CD4-positive, alpha-beta T cell treated with Interleukin-4 for 1 hour (primary cell): ENCODE measurements at places on chromosomes 7 and 10.
A peak's percentile ranks its signal among the peaks of the same experiment; 100 is the strongest.

- DNase-seq, result no peak
Measured at GRCh38 chr10:15802375-15802949, 57.8 kb downstream of the MINDY3 start.

GRCh38 chr7:101736084-101736483 is 81.3 kb upstream of the CUX1 start:
- no peak for DNase-seq

- no peak for DNase-seq
Measured at GRCh38 chr7:1219498-1219897, 13.2 kb upstream of the UNCX start.

- DNase-seq, result peak; percentile 24
Measured at GRCh38 chr10:124092250-124092859, 1.0 kb downstream of the CHST15 start.

DNA sequence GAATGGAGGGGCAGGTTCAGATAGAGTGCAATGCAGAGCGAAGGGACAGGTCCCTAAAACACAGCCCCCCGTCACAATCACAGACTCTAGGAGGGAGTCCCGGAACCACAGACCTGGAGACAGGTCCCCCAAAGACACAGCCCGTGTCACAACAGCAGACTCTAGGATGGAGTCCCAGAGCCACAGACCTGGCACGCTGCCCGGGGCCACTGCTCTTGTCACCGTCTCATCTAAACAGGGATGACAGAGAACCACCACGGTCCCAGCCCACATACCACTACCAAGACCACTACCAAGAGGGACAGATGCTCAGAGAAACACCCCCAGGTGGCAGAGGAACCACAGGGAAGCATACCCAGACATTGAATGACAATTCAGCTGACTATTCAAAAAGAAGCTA is 183.9 kb downstream of the TCERG1L start:
- no peak for DNase-seq

DNA sequence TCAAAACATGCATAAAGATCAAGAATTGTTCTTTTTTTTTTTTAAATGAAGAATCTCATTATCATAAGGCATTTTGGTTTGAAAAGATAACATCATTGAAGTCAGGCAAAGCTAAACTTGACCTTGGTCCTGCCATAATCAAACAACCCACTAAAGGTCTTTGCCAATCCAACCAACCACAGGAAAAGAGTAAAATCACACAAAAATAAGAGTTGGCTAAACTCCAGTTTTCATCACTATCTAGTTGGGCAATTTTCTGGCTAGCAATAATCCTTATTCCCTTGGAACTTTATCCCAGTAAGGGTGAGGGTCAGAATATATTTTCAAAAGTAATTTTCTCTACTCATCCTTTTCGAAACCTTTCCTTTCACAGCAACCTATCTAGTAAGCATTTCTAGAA is 62.4 kb downstream of the HIBADH start:
- DNase-seq, result no peak

DNA sequence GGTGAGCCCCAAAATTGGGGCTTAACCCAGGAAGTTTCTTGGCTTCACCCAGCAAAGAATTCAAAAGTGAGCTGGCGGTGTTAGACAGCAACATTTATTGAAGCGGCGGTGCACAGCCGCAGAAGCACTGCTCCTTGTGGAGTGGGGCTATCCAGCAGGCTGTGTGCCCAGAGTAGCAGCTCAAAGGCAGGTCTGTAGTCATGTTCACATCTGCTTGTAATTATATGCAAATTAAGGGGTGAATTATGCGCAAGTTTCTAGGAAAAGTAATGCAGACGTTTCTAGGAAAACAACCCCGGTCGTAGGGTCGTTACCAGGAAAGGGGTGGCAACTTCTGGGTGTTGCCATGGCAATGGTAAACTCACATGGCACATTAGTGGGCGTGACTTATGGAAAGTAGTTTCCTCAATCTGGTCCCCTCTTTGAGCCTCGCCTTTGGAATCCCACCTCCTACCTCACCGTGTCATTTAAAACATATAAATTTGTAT is 13.7 kb upstream of the KBTBD2 start:
- DNase-seq, result peak; percentile 96

- DNase-seq, result peak; percentile 38
Measured at GRCh38 chr10:128147064-128147463, 20.8 kb upstream of the MKI67 start.

- DNase-seq, result no peak
Measured at GRCh38 chr10:29326886-29327745, 38.2 kb downstream of the LYZL1 start.
